ENCODE measurements at places on chromosomes 5 and 9.

DNA sequence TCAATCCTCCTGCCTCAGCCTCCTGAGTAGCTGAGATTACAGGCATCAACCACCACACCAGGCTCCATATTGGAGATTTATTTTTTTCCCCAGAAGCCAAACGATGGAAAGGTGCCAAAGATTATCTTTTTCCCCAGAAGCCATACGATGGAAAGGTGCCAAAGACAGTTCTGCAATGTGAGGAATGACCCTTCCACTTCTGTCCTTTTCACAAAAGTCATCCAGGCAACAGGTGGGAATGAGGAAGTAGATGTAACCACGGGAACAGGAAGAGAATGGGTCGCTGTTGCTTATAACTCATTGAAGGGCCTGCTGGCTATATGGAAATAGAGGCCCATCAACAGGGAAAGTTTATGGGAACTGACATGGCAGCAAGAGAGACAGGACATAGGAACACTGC lies 233.7 kb upstream of the MSX2 start:
- DNase-seq: no peak

DNA sequence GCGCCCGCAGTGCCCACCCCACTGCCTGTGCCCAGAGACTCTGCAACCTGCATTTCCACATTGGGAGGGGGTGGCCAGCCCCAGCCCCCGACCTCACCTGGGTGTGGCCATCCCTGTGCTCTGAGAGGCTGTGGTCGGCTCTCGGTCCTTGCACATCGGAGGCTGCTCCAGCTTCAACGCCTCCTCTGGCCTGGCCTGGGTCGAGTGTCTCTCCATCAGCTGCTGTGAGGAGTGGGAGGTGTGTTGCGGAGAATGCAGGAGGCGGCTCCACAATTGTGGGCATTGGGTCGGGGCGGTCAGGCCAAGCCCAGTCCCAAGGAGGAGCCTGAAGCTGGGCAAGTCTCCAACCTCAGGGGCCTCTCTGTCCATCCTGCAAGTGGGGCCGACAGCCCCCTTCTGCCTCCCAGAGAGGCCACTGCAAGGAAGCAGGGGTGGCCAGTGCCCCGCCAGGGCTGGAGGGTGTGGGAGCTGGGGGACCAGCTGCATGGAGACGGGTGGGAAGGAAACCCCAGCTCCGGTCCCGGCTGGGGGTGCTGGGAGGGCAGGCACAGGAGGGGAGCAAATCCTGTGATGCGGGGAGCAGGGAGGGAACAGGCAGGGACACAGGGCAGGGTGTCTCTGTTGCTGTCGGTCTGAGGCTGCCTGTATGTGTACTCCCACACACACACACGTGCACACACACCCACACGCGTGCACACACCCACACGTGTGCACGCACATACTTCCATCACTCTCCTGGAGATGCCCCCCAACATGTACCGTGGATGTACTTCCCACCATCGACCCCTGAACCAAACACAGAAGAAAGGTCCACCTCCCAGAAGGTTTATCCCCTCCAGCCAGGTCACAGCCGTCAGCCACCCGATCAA lies 28.9 kb downstream of the CCDC187 start:
- DNase-seq: no peak

DNA sequence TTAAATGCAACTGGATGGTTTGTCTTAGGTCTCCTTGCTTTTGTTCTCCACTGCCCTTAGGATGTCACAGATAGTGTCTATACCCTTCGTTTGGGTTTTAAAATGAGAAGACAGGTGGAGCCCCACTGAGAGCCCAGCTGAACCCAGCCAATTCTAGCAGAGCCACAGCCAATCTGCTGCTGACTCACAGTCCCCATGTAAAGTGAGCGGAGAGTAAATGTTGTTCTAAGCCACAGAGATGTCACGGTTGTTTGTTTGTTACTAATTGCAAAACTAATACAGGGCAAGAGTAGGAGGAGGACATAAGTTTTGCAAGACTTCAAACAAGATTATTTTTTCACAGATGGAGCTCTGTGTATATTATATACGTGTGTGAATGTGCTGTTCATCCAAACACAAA lies 50.5 kb upstream of the AGXT2 start:
- DNase-seq: no peak

- no peak for DNase-seq
Observed at GRCh38 chr9:77585335-77585786, 62.8 kb downstream of the GNA14 start.

Data from fibroblast of skin of left quadriceps (primary cell).